ENCODE measurements at places on chromosomes 11 and 22. TPM values are rescaled to one million over a fixed set of nuclear protein-coding genes. Genes with fewer than 3 reads are reported as not detected.
A peak's percentile ranks its signal among the peaks of the same experiment; 100 is the strongest.

DNA sequence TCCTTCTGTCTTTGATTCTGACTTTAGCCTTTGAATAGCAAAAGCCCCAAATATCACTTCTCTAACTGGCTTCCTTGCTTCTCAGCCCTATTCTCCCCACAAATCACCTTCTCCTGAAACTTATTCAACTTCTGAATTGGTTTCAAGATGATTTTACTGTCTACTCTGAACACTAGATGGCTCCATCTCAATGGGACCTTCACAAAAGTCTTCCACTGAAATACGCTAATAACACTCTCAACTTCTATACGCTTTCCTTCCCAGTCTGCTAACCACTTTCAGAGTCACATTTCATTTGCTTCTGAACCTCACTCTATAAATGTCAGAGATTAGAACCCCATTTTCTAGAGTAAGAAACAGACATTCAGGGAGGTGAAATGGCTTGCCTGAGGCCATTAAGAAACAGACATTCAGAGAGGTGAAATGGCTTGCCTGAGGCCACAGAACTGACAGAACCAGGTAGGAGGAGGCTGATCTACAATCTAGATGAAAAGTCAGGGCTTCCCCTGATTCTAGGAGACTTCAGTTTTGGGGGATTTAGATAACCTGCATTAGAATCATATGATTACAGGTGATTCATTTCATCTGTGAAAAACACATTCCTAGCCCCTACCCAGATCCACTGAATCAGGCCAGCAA lies 20.6 kb downstream of the MORC2 start:
- no peak for DNase-seq

DNA sequence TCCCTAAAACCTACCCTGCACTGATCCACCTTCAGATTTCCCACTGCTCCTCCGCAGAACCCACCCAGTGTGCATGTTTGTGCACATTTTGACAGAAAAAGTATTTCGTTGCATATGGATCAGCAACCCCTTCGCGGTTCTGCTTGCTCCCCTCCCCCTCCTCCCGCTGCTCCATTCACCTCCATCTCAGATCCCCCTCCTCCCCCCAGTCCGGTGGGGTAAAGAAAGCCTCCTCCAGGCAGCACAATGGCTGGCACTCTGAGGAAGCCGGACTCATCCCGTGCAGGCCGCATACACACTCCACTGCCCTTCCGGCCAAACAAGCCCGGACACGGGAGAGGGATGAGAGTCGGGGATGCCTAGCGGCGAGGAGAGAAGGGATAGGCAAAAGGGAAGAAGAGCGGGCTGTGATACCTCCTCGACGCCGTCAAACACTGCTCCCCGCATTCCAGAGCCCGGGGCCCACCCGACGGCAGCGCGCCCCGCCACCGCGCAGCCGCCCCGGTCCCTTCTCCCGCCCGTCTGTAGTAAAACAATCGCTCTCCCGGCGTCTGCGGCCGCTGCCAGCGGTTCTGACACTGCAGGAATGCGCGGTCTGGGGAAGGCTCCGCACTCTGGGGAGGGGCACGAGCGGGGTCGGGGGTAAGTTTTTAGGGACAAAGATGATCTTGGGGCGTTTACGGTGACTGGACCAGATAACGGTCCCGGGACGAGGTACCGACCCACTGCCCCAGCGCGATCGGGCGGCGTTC lies 915 bp downstream of the FEZ1 start:
- peak; percentile 47 for DNase-seq

GRCh38 chr11:81792416-81792815 lies 941.2 kb downstream of the FAM181B start:
- no peak for DNase-seq

- no peak for DNase-seq
These were observed 198.4 kb upstream of the NARS2 start for GRCh38 chr11:78773077-78773476.

DNA sequence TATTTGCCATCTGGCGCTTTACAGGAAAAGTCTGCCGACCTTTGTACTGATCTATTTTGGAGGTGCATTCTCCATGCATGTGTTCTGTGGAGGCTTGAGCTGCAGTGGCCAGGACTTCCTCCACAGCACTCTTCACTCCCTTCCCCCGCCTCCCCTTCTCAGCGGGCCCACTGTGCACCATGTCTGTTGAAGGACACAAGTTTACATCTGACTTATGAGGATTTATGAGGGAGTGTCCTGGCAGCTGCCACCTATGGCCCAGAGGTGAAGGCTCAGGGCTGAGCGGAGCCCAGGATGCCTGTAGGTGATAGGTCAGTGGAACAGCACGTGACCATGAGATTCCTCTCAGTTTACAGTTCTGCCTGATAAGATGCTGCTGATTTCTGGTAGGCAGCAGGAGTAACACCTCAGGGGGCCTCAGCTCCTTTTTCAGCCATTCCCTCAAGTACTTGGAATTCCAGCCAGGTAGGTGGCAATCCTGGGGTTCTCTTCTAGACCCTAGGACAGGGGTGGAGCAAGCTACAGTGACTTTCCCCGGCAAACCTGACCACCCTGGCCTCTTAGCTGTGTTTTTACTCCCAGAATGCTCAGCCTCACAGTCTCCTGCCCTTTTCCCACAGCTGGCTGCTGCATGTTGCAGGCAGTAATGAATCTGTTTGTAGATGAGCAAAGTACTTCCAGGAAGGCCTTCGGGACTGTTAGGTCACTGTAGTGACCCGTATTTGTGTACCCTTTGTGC lies 59.9 kb downstream of the PPFIBP2 start:
- DNase-seq, result no peak

- DNase-seq, result no peak
These were observed 828.6 kb downstream of the TBC1D22A start for GRCh38 chr22:47591016-47591415.

DNA sequence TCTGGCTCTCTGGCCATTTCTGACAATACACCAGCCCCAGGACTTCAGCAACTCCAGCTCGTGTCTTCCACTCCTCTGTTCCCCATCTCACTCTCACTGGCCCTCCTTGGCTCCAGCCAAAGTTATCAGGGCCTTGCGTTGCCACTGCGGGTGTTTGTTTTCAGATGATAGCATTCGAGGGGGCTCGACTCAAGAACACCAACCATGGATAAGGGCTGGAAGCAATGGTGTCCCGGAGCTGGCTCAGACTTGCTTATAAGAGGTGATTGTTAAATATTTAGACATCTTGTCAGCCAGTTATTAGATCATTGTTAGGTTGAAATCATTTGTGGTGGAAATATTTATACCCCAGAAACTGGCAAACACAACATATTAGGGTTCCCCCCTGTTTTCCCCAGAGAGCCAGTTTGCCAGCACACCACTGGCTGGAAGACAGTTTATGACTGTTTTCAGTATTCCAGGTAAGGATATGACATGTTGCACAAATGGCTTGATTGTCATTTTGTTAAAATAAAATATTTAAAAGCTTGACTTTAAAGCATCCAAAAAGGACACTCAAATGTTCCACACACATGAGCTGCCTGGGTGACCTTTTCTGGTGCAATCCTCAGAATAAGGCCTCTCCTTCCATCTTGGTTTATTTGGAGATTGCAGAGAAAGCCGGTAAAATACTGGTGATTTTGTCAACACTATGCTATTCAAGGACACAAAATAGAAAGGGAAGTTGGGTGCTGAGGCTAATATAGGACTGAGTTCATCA lies 98.3 kb downstream of the FBXO7 start:
- DNase-seq, result no peak

DNA sequence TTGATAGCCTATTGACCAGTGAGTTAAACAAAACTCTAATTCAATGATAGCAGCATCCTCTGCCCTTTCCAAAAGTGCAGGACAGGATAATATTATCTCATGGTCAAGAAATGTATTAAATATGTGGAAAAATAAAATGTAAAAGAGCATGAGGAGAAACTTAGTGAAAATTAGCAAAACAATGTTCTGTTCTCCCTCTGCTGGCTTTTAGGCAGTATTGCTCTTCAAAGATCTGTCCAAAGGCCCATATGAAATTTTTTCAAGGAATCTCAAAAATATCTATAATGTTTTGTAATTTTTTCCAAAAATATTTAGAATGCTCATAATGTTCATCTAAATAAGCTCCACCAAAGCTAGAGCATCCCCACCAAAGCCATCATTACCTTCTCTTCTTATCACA lies 8.3 kb upstream of the ARL14EP start:
- DNase-seq, result no peak

DNA sequence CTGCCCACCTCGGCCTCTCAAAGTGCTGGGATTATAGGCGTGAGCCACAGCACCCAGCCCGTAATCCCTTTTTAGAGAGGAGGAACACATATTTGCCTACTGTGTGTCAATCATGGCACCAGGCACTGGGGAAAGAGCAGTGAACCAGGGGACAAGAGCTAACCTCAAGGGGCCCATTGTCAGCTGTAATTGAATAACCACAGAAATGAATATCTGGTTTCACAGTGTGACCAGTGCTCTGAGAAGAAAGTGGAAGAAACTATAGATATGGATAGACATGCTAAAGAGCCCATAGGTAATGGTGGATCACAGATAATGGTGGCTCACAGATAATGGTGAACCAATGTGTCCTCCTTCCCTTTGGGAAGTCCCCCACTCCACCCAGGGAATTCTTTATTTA lies 8.6 kb upstream of the KCTD14 start:
- DNase-seq, result no peak

- DNase-seq, result no peak
These were observed 24.2 kb downstream of the CD44 start for GRCh38 chr11:35163209-35163608.

- no peak for DNase-seq
These were observed 25.7 kb upstream of the LRRC55 start for GRCh38 chr11:57155838-57156607.

GRCh38 chr11:41498726-41499125 lies 39.3 kb upstream of the LRRC4C start:
- DNase-seq, result no peak

DNA sequence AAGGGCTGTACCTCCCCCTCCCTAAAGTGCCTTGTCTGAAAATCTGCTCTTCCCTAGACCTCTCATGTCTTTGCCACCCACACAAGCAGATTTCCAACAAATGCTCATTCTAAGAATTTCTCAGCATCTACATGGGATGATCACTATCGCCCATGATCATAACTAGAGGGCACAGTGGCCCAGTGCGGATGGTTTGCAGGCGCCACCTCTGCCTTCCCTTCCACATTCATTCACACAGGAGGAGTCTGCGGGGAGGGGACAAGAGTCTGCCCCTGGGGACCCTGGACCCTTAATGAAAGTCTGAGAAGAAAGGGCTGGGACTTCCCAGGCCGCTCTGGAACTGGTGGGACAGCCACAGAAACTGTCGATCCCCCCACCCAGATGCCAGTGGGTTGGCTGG lies 28.9 kb downstream of the KCTD17 start:
- DNase-seq, result no peak

DNA sequence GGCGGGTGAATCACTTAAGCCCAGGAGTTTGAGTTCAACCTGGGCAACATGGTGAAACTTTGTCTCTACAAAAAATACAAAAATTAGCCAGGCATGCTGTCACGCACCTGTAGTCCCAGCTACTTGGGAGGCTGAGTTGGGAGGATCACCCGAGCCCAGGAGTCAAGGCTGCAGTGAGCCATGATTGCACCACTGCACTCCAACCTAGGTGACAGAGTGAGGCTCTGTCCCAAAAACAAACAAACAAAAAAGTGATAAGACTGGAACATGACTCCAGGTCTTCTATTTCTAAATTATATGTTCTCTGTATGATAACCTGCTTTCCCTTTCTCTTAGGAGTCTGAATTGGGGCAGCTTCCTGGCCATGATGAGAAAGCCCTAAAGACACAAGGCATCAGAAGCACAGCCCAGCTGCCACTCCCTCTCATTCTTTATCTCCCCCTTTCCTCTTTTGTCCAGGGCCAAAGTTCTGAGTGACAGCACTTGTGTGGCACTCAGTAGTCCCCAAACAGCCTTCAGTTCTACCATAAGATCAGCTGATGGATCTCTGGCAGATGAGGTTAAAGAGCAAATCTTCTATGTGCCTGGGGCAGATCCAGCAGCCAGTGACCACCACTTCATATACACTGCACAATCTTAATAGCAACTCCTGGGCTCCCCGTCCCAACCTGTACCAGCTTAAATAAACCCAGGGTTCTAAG lies 136.0 kb downstream of the C11orf58 start:
- DNase-seq, result no peak

DNA sequence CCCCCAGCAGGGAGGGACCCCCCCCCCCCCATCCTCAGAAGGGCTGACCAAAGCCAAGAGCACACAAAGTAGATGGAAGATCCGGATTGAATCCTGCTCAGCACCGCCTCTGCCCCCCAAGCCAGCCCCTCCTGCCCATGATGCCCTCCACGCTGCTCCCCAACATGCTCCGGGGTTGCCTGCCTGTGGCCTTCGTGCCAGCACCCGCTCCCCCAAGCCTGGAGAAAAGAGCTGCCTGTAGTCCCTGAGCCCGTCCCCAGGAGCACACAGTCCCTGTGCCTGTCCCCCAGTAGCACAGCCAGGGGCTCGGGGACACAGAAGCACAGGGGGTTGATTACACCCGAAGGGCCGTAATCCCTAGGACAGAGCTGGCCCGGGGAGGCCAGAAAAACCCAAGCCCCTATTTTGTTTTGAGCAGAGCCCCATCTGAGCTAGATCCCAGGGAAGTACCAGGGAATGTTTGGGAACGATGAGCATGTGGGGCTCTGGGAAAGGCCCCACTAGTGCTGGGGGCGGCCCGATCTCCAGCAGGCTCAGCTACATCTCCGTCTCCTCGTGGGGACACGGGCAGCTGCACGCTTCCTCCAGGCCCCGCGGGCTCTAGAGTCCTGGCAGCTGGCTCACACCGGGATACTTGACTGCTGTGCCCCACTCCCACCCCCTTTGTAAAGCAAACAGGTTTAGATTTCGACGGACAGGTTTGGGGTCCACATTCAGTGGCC lies 66.7 kb downstream of the PHF21B start:
- no peak for DNase-seq

- no peak for DNase-seq
These were observed 38.3 kb upstream of the GRAMD1B start for GRCh38 chr11:123391646-123392348.

GRCh38 chr11:35623621-35624168 lies 5.4 kb downstream of the FJX1 start:
- DNase-seq, result no peak

- DNase-seq, result no peak
These were observed 6.0 kb downstream of the ART5 start for GRCh38 chr11:3635641-3636375.

- no peak for DNase-seq
These were observed 20.8 kb upstream of the ZBED5 start for GRCh38 chr11:10878408-10879214.

- DNase-seq, result peak; percentile 71
These were observed 648 bp downstream of the PAFAH1B2 start for GRCh38 chr11:117144477-117145392.

- no peak for DNase-seq
These were observed 1.8 kb upstream of the LRRC75B start for GRCh38 chr22:24594569-24595120.

Gene SLC35E4
- 5.3 TPM for total RNA-seq

Gene PYGM
- total RNA-seq, result 14.0 TPM

Gene NEFH
- total RNA-seq, result not detected

Gene FADS2
- total RNA-seq, result 13.5 TPM

Gene LDHA
- 147 TPM for total RNA-seq

Gene FOLR2
- 0.51 TPM for total RNA-seq

Gene FGF4
- not detected for total RNA-seq

Gene GAB4
- not detected for total RNA-seq

Gene ACTN3
- total RNA-seq, result not detected
